ENCODE measurements at places on chromosomes 4 and X.

- DNase-seq = no peak
Observed at GRCh38 chr4:164876700-164877324, at the start of gene APELA. APELA (plus strand) TSS chr4:164877178; CDS start chr4:164877332, 154 bp downstream.

DNA sequence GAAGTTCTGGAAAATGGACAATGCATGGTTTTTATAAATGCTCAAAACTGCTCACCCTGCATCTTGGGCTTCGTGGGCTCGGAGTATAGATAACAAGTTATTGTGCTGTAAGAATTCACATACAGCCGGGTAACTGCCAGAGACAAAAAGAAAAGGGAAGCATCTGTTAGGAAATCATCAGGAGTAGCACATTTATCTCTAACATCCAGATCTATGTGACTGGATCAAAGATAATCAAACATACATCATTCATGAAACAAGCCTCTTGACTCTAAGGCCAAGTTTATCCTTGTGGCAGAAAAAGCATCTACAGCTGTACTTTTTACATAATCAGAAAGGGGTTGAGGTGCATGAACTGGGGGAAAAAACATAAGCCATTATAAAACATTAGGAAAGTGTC, 264.2 kb downstream of the PPP3CA start:
- DNase-seq = no peak

DNA sequence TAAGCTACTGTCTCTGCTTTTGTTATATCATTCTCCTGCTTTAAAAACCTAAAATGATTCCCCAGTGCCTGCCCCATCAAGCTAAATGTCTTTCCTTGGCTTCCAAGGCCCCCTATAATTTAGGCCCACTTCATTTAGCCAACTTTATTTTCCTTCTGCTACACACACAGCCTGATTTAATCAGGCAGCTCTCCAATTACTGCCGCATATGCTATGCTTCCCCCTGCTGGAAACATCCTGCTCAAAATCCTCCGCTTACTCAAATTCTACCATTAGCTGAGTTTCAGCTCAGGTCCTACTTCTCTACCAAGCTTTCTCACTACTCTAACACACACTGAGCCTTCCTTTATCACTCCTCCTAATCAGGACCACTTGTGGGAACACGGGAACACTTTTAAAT, 17.0 kb downstream of the LAMP2 start:
- no peak for DNase-seq

DNA sequence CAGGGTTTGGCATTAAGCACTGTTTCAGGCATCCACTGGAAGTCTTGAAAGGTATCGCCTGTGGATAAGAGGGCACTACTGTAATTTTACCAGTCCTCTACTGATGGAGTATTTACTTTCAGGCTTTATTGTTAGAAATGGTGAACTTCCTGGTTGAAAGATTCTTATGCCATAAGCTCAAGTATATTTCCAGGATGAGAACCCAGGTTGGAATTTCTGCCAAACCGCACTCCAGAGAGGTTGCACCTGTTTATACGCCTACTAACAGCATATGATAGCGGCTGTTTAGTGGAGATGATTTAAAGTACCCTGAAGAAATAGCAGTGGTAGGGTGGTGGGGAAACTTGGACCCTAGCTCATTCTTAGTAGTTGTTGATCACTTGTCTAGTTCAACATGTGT, 9.9 kb downstream of the FNIP2 start:
- DNase-seq = no peak

DNA sequence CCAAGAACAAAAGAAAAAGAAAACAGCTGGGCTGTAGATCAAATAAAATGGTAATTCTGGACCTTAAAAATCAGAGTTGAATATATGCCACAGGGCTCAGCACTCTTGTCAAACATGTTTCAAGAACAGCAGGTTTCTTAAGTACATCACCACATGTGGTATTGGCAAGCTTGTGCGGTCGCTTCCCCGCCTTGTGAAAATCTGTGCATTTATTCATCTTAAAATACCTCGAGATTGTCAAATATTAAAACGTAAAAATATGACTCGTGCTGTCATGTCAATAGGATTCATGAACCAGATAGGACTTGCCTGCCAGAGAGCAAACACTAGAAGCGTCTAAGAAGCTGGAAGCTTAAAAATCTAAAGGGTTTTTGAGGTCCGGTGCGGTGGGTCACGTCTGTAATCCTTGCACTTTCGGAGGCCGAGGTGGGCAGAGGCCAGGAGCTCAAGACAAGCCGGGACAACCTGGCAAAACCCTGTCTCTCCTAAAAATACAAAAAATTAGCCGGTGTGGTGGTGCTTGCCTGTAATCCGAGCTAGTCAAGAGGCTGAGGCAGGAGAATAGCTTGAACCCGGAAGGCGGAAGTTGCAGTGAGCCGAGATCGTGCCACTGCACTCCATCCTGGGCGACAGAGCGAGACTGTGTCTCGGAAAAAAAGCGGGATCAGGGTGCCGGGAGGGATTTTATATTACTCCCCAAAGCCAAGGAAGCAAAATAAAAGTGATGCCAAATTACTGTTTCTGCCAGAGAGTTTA, 40.2 kb upstream of the TMEM154 start:
- DNase-seq = no peak

DNA sequence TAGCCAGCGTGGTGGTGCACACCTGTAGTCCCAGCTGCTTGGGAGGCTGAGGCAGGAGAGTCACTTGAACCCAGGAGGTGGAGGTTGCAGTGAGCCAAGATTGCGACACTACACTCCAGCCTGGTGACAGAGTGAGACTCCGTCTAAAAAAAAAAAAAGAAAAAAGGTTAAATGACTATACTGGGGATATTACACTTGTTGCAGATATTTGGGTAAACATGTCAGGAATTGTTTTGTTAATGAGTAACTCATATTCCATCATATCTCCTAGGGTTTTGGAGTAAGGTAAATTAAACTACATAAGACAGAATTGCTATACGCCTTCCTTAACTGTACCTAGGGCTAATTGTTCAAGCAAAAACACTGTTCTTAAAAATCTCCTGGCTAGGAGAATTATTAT, 291.4 kb upstream of the IGFBP7 start:
- DNase-seq = no peak

GRCh38 chr4:108097990-108098553, 70.7 kb downstream of the LEF1 start:
- DNase-seq = no peak

DNA sequence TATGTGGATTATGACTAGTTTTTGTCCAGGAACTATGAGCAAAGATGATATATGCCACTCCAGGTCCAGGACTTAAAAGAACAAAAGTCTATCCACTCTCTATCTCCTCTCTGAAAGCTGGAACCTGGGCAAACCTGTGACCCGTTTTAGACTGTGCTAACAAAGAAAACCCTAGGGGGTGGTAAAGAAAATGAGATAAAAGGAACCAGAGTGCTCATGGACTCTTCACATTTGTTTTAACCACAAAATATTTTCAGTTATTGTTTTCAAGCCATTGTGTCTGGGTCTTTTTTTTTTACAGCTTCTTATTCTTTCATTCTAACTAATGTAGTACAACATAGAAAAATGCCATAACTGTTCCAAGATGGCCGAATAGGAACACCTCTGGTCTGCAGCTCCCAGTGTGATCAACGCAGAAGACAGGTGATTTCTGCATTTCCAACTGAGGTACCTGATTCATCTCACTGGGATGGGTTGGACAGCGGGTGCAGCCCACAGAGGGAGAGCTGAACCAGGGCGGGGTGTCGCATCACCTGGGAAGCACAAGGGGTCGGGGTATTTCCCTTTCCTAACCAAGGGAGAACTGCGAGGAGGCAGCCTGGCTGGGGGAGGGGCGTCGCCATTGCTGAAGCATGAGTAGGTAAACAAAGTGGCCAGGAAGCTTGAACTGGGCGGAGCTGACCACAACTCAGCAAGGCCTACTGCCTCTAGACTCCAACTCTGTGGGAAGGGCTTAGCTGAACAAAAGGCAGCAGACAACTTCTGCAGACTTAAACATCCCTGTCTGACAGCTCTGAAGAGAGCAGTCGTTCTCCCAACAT, 45.1 kb downstream of the CHM start:
- DNase-seq = no peak

DNA sequence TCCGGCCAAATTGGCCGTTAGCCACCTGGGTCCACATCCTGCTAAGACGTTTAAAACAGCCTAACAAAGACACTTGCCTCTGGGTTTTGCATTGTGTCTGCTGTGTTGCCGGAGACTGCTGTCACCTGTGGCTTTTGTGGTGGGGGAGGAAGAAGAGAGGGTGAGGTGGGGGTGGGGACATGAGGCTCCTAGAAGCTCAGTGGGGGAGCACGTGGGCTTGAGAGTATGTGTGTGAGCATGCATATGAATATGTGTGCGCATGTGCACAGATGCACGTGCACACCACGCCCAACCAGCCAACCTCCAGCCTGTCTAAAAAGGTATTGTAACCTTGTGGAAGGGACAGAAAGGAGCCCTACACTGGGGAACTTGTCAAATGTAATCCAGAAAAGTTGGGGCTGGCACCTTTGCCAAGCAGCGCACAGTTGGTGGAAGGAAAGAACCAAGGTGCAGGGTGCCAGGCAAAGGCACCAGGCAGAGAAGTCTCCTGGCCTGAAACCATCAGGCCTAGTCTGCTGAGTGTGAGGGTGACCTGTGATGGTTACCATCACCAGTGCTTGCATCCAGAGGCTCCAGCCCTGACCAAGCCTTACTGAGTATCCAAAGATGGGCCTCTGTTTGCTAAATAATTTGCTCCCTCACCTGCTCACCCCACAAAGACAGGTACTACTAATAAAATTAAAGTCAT, 10.1 kb upstream of the SASH3 start:
- DNase-seq = no peak

GRCh38 chr4:147546349-147546748, 65.5 kb downstream of the EDNRA start:
- no peak for DNase-seq

- no peak for DNase-seq
Observed at GRCh38 chr4:156763511-156763910, 208.1 kb downstream of the PDGFC start.

GRCh38 chr4:11549525-11549924, 120.8 kb upstream of the HS3ST1 start:
- no peak for DNase-seq

DNA sequence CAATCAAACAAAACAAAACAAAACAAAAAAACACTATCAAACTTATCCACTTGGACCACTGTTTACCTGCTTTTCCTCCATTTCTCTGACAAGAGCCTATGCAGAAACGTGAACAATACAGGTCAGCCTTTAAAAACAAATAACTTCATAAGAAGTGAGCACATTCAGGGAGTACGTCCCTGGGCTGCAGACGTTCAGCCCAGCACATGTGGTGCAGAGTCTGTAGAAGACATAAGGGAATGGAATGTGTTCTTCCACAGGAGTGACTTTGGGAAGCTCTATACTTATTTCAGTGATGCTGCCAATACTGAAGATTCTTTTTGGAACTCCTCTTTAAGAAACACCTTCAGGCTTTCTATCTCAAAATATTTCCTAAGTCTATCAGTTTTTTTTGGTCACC, 120.6 kb downstream of the SPRY1 start:
- no peak for DNase-seq

GRCh38 chr4:18106620-18107019, 85.1 kb upstream of the LCORL start:
- no peak for DNase-seq

DNA sequence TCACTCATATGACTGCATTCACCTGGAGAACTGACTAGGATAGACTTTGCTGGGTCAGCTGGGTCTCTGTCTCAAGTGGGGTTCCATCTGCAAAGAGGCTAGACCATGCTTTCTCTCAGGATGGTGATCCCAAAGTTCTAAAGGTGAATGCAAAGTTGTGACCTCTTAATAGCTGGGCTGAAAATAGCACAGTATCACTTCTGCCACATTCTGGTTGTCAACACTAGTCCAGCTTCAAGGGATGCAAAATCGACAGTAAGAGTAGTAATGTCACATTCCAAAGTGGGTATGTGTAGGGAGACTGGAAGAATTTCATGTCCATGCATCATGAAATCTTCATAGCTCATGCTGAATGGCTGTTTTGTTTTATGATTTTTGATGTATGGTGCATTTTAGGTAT, 414.6 kb downstream of the PCDH7 start:
- no peak for DNase-seq

GRCh38 chr4:128940971-128941370, 131.5 kb downstream of the JADE1 start:
- no peak for DNase-seq

GRCh38 chrX:30027636-30028035, 187.7 kb upstream of the MAGEB2 start:
- no peak for DNase-seq

DNA sequence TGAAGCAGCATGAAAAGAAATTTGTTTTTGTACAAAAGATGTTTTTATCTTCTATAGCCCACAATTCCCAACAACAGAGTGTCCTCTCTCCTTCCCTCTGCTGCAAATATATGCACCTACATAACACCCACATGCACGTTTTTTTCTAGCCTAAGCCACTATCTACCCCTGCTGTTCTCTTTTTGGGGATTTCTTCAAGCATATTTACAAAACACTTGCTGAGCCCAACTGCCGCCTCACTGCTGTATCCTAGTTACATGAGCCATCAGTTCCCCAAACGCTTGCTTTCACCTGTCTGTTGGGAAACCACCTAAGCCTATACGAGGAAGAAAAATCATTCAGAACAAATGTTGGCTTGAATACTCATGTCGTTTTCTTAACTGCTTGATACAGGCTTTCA, 127.2 kb downstream of the CHRNA9 start:
- DNase-seq = no peak

- DNase-seq = no peak
Observed at GRCh38 chrX:38627683-38628082, 66.3 kb downstream of the TSPAN7 start.

- DNase-seq = no peak
Observed at GRCh38 chrX:43716144-43716543, 60.0 kb downstream of the MAOA start.

GRCh38 chrX:66004928-66005829, 34.7 kb downstream of the VSIG4 start:
- DNase-seq = no peak

DNA sequence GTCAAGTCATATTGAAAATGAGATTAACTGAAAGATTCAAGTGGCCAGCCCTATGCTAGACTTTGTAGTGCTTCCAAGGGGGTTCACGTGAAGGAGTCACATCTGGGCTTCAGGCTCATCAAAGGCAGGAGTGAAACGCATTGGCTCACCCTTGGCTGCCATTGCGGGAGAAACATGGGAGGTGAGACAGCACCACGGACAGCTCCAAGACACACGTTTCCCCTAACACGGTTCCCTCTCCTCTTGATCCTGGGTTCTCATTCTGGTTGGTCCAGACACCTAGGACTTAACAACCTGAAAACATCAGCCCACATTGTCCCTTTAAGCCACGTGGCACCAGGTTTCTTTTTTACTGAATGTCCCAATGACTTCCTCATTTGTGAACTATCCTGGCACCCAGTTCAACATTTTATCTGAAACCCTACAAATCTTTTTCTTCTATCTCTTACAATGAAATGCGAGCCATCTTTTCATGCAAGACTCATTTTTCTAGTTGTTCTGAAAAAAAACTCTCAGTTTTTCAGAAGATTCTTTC, 279.0 kb upstream of the VCX3A start:
- no peak for DNase-seq

DNA sequence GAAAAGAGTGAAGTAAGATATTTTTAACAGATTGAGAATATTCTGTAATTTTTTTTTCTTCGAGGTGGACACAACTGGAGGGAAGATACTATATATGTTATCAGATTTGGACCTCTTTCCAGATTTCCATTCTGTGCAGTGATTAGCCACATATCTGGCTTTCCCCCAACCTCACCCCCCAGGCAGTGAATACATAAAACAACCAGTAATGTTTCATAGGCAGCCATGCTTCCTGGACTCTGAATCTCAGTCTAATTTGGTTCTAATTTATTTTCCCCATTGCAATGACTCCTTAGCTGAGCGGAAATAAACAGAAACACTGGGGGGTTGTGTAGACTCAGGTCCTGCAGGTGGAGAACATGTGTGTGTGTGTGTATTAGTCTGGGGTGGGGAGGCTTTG, 226.5 kb downstream of the FBXW7 start:
- no peak for DNase-seq

- no peak for DNase-seq
Observed at GRCh38 chr4:89797117-89797516, 39.8 kb downstream of the SNCA start.

Measured in vagina (tissue), 2 donors.